Astrocyte of the spinal cord (primary cell): ENCODE measurements at places on chromosomes 2 and 18.

DNA sequence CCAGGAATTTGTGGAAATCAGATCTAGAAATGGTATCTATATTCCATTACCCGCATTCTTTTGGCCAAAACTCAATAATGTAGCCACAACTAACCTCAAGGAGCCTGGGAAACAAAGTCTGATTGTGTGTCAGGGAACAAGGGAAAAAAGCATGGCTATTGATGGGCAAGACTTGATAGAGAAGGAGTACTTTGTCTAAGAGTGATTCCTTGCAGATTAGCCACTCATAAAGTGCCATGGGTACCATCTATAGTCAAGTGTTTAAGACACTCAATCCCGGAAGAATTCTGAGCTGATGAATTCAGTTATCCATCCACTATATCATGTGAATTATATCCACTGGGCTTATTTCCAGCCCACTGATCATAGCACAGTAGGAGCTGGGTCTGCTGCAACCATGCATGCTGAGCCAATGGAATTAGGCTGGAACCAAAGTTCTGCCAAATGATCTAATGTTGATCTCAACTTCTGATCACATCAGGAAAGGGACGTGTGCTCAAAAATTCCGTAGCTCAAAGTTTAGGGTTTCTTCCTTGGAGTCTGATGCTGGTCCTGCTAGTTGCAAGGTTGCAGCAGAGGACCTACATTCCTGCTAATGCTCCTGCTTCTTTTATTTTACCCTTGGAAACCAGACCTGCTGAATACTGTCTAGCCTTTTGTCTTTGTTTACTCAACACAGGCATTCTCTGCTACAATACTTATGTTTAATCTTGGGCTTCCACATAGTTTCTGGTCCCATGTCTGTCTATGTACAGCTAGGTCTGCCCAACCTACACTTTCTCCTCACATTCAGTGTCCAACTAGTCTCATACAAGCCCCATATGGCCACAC lies 629.7 kb downstream of the IRS1 start:
- peak; percentile 43 for DNase-seq

DNA sequence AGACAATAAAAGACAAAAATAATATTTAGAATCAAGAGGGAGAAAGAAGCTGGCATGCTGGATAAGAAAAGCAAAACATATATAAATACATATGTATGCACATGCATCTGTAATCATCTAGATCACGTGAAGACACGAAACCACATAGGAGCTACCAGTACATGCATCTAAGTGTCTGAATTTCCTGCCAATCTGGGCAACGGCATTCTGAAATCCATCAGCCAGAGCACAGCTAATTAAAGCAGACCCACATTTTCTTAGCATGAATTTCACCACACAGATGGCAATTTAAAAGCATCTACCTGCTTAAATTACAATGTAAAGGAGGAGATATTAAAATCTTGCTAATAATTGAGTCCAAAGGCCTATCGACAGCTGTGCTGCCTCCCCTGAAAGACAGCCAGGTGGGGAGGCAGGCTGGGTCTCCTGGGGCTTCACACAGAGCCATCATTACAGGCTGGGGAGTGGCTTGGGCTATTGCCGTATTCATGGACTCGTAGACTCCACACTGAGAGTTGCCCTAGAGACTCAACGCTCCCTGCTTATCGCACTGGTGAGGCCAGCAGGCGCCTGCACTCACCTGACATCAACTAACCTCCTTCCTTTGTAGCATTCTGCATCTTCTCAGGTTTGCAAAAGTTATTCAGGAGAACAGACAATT lies 272.5 kb upstream of the PXDN start:
- no peak for DNase-seq

GRCh38 chr18:74831571-74832250 lies 234.0 kb downstream of the ZNF407 start:
- DNase-seq, result peak; percentile 18

GRCh38 chr2:214410918-214411554 lies at the start of gene VWC2L:
Gene VWC2L (plus strand): TSS chr2:214411054. CDS start chr2:214414194, 3,140 bp downstream.
- DNase-seq, result peak; percentile 85

DNA sequence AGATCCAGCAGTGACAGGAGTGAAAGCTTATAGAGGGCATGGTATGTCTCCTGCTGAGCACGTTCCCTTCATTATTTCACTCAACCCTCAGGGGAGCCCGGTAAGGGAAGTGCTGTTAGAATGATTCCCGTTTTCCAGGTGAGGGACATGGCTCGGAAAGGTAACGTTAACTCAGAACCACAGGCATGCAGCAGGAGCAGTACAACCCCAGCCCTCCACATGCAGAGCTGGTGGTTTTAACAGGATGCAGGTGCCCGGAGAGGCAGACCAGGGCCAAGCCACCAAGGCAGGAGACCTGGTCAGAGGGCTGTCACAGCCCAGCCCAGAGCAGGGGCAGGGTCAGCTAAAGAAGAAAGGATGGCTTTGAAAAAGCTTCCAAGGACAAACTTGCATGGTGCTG lies 268.5 kb downstream of the SH3BP4 start:
- no peak for DNase-seq

GRCh38 chr2:155308367-155309009 lies 610.0 kb downstream of the KCNJ3 start:
- no peak for DNase-seq

DNA sequence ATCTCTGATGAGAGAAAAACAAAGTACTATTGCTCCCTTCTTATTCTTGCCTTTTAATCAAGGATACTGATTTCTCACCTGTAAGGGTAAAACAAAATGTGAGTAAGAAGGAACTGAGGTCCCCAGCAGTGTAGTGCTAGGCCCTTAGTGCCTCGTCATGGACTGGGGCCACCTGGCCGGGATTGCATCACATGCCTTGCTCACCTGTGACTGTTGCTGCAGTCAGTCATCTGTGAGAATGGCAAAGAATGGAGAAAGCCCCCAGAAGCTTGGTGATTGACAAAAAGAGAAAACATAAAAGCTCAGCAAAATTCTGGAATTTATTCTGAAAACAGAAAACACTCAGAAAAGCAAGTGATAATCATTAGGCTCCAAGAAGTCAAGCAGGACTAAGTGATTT lies 63.4 kb downstream of the SPATS2L start:
- DNase-seq, result no peak

DNA sequence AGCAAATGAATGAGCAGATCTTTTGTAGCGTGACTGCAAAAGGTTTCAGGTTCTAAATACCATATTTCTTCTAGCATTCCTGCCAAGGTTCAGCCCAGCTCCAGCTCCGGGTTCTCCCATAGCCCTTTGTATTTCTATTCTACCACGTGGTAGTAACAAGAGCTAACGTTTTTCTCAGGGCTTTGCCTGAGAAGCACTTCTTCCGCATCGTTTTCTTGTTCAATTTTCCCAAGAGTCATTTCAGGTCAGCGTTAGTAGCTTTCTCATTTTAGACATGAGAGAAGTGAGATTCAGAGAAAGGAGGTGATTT lies 120.1 kb upstream of the MYCN start:
- DNase-seq, result no peak
